ENCODE measurements at places on chromosomes 11 and 22. TPM values are rescaled to one million over a fixed set of nuclear protein-coding genes. Genes with fewer than 3 reads are reported as not detected.

Gene DDX17
- 276 TPM for total RNA-seq

Gene TIGD3
- 0.66 TPM for total RNA-seq

Gene IGLL1
- total RNA-seq: not detected

Gene FXYD2
- 0.66 TPM for total RNA-seq

Gene OR4A5
- total RNA-seq: not detected

Gene OSM
- 18.4 TPM for total RNA-seq

Gene BTBD18
- total RNA-seq: not detected

Gene FLRT1
- total RNA-seq: not detected

Gene KCNQ1
- total RNA-seq: 3.0 TPM

Gene KLHDC7B
- total RNA-seq: 7.4 TPM

Gene AQP11
- total RNA-seq: 0.22 TPM

Gene MMP1
- not detected for total RNA-seq

Gene IFITM10
- 0.33 TPM for total RNA-seq

Gene MMP13
- total RNA-seq: not detected

Gene NXF1
- total RNA-seq: 180 TPM

Gene CRYBB2
- not detected for total RNA-seq

Gene ART1
- total RNA-seq: not detected

All from activated T-cell treated with anti-CD3 and anti-CD28 coated beads, Interleukin-2, amount 50 U/mL, for 4 hours (primary cell).